ENCODE measurements at places on chromosomes 4 and X.

- no peak for DNase-seq
Measured at GRCh38 chr4:176794151-176794550, 1.4 kb upstream of the VEGFC start.

GRCh38 chr4:160026721-160027120, 923.8 kb downstream of the RAPGEF2 start:
- no peak for DNase-seq

DNA sequence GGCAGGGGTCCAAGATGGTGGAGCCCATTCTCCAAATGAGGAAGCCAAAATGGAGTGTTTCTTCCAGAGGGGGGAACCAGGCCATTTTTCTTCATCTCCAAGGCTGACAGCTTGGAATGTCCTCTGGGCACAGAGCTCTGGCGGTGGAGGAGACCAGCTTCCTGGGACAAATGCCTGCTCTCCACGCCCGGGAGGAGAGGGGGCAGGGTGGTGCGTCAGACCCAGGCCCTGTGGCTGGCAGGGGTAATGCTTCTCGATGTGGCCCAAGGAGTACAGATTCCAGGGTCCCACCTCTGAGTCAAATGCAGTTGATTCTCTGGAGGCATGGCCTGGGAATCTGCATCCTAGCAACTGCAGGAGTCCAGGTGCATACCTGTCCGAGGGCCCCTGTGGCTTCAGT, 44.6 kb upstream of the ADRA2C start:
- no peak for DNase-seq

DNA sequence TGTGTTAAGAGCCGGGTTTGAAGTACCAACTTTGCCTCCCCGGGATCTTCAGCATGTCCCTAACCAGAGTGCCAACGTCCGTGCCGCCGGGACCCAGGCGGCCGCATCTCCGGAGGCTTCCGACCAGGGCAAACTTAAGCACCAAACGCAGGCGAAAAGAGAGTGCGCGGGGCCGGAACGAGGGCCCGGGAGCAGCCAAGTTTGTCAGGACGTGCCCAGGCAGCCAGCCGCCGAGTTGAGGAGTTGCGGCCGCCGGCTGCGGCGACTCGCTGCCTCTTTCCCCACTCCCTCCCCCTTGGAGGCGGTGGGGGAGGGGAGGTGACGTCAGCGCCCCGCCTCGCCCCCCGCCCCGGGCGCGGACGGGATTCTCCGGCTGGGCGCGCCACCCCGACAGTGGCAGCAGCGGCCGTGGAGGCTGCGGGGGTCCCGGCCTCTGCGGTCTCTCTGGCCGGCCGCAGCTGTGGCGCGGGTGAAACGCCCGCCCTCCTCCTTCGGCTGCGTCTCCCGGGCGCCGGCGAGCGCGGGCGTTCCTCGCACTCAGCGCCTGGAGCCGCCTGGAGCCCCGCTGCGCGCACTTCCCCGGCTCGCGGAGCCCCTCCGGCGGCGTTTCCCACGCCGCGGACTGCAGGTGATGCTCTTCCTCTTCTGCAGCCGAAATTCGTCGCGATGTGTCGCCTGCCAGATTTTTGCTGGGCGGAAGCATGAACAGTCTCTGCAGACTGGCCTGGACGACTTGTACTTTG, 2.9 kb upstream of the FAT1 start:
- no peak for DNase-seq

GRCh38 chr4:182807346-182807745, 109.8 kb downstream of the DCTD start:
- DNase-seq, result no peak

DNA sequence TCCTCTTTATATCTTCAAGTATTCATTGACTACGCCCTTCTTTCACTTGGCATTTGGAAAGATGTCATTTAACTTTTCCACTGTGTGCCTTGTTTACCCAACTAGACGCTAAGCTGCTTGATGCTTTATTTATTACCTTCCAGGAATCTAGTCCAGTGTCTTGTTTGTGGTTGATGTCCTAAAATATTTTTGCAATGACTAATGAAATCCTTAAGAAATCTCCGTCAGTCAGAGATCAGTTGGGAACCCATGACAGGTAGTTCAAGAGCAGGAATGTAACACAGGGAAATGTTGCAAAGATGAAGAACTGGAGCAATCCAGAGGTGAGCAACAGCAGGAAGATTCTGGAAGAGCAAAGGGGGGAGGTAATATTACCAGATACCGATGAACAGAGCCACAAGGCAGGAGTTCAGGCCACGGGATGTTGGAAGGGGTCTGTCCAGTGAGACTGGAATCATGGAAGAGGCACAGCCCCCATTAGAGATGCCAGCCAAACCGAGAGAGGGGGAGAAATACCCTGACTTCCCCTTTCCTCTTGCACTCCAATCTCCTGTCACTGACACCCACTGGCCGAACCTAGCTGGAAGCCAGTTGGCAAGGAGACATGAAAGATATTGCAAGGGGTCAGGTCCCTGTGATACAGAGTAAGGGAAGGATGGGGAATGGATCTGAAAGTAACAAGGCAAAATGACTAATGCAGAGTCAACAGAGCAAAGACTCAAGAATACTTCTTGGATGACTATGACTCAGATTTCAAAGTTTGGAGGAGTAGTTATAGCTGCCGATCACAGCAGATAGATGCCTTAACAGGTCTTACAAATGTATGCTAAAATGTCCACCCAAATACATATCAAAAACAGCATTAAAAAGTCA, 62.7 kb upstream of the PHKA2 start:
- no peak for DNase-seq

DNA sequence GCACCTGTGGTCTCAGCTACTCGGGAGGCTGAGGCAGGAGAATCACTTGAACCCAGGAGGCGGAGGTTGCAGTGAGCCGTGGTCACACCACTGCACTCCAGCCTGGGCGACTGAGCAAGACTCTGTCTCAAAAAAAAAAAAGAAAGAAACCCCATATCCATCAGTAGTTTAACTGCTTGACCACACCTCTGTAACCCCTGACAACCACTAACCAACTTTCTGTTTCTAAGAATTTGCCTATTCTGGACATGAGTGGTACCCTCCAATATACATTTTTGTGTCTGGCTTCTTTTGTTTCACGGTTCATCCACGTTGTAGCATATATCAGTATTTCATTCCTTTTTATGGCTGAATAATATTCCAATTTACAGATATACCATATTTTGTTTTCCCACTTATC, 9.1 kb downstream of the PPAT start:
- DNase-seq, result no peak

DNA sequence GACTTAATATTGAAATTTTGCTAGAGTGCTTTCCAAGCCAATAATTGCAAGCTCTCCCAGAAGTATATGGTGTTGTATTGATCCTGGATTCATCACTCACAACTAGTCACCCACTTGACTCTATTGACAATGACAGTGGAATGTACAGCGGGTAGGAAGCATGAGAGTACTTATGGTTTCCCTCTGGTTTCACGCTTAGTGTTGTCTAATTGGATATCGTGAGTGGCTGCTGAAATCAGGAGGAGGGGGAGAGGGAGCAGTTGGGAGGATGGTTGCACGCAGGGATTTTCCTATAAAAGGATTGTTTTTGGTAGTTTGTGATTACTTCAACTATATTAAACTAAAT, 1819.5 kb upstream of the TENM3 start:
- no peak for DNase-seq

GRCh38 chrX:107482046-107482445, 32.6 kb downstream of the FRMPD3 start:
- no peak for DNase-seq

GRCh38 chr4:48047896-48048295, 31.3 kb downstream of the NIPAL1 start:
- DNase-seq, result no peak

DNA sequence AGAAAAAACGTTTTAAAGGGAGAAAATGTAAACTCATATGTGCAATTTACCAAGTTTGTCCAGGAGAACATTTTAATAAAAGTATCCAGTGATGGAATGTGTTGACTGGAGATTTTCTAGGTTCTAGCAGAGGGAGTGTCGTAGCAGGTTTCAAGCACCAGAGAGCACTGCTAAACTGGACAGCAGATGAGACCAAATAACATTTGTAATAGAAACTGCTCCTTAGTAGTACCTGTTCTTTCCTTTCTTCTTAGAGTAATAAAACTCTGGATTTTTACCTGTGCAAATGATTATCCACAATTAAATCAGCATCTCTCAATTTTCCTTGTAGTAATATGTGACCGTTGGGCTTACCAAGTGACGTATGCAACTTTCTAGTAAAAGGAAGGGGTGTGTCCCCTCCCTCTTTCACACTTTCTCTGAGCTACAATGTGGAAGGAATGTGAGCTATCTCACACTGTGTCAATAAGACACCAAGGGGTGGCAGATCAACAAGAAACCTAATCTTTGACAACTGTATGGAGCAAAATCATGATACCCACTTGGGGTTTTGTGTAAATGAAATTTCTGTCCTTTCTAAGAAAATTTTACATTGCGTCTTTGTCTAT, 9.5 kb downstream of the HPGDS start:
- no peak for DNase-seq

GRCh38 chr4:71189471-71189870, 149.3 kb upstream of the SLC4A4 start:
- no peak for DNase-seq

- DNase-seq, result no peak
Measured at GRCh38 chr4:37464373-37465128, 220.0 kb downstream of the NWD2 start.

DNA sequence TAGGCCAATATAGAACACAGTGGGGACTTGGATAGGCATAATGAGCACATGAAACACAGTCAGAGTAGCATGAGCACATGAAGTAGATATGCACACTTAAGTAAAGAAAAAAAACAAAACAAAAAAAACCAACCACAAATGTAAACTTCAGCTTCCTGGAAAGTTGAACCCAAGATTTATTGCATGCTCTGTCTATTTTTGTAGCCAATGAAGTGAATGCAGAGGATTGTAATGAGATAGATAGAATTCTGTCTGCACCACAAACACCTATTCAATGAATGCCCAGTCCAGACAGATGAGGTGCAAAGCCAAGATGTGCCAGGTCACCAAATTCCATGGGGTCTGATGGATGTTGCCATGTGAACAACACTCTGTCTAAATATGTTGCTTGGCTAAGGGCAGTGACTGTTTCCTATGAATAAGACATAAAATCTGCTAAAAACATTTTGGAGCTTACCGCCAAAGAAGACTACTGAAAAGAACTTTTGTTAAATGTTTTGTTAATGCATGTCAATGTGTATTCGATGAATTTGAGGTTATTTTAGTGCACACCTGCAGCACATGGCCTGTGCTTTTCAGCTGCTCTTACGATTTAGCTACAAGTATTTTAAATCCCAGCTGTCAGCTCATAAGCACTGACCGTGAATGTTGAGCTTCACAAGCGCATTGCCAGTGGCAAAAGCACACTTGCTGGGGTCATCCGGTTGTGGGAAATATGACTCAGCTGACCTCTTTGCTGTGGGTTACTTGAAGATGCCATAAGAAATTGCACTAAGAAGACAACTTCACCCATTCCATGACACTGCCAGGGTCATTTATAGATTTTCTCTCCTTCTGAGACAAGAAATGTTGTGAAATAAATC, 374.8 kb upstream of the GNPDA2 start:
- no peak for DNase-seq

GRCh38 chr4:22521240-22521639, 5.4 kb upstream of the ADGRA3 start:
- DNase-seq, result no peak

DNA sequence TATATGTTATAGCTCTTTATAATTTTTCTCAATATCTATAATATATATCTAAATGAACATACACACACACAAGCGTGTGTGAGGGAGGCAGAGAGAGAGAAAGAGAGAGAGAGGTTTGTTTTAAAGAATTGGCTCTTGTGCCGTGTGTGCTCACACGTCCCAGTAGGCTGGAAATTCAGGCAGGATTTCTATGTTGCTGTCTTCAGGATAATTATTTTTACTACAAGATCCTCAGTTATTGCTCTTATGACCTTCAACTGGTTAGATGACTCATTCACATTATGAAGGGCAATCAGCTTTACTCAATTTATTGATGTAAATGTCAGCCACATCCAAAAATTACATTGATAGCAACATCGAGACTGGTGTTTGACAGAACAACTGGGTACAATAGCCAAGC, 1520.7 kb upstream of the PCDH7 start:
- DNase-seq, result no peak

- DNase-seq, result no peak
Measured at GRCh38 chr4:126081336-126081735, 766.6 kb downstream of the FAT4 start.

DNA sequence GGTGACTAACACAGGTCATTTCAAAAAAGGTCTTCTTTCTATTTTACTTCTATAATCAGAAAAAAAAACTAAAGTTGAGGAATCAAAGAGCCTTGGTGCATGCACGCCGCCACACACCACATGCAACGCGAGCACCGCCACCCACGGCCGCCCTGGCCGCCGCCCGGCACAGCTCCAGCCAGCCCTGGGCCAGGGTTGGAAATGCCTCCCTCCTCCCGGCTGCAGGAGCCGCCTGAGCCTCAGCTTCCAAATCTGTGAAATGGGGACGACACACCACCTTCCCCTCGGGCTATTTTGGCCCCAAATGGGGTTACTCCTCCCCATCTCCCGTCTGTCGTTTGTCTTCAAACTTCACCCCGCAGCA, 39.7 kb upstream of the MAN2B2 start:
- DNase-seq, result no peak

DNA sequence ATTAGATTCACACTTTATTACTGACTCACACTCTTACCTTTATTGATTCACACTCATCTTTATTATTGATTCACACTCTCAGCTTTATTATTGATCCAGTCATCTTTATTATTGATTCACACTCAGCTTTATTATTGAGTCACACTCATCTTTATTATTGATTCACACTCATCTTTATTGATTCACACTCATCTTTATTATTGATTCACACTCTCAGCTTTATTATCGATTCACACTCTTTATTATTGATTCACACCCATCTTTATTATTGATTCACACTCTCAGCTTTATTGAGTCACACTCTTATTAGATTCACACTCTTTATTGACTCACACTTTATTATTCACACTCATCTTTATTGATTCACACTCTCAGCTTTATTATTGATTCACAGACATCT, 31.3 kb downstream of the HTRA3 start:
- DNase-seq, result no peak

DNA sequence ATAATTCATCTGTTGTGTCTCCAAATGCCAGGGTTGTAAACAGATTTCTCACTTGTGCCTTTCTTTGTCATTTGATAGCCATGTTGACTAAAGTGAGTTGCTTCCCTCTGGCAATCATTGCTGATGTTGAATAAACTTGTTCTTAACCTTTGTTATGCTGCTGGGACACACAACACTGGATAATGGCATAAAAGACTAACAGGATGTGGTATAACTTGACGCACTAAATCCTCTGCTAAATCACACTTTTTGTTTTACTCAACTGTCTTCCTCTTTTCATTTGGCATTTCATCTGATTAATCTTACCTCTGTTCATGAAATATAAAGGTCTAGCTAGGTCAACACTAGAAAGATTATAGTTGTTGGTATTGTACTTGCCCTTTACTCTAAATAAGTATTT, 17.6 kb upstream of the CXCL5 start:
- no peak for DNase-seq

GRCh38 chrX:46912098-46912602, at the start of gene JADE3:
TSS of gene JADE3 (plus strand) at chrX:46912421. CDS start at chrX:46984895, 72,474 bp downstream.
- no peak for DNase-seq

All from stimulated activated CD8-positive, alpha-beta memory T cell treated with anti-CD3 and anti-CD28 coated beads, Interleukin-15, amount 100 ng/mL, for 1 hour (primary cell).